HFFc6 (cell line): ENCODE measurements at places on chromosomes 1 and 21.

- DNase-seq: no peak
Measured at GRCh38 chr1:79749607-79750006, 743.1 kb upstream of the ADGRL4 start.

DNA sequence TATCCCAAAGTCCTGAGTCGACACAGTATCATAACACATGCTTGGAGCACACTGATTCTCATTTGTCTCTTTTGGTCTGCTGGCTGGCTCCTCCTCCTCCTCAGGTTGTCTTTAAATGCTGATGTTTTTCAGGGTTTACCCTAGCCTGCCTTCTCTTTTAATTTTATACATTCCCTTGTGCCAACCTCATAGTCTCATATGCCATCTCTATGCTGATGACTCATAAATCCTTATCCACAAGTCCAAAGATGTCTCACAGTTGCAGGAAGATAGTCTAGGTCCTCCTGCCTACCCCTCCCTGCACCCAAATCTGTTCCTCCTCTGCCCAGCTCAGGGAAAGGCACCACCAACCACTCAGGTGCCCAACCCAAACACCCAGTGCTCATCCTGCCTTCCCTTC, 108.3 kb downstream of the SIPA1L2 start:
- no peak for DNase-seq

DNA sequence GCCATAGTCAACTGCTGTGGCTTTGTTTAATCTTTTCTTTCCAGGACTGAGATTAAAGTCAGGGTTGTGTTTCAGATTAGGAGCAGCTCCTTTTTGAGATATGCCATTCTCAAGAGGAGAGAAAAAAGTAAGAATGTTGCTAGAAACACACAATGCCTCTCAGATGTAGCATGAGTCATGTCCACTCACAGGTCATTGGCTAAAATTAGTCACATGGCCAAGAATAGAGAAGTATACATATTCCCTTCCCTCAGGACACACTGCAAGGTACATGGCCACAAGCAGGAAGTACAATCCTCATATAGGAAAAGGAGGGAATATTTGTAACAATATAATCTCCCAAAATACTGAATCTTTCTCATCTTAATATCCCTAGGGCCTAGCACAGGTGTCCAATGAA, 141.9 kb upstream of the PTBP2 start:
- no peak for DNase-seq

DNA sequence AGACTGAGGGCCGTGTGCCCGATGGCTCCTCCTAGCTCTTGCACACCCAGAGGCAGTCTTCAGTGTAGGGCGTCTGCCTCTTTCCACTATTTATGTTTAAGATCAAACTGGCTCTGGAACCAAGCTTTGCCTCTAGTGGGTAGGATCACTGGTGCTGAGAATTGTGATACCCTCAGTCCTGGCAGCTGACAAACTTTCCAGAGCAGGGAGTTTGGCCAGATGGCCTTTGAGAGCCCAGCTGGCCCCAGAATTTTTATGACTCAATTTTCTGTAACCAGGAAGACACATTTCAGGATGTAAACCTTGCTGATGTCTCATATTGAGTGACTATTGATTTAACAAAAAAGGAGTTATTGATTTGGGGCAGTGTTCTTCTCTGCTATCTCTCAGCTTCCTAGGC, 6.7 kb downstream of the COQ8A start:
- DNase-seq: no peak

- peak; percentile 48 for DNase-seq
Measured at GRCh38 chr1:170881268-170882265, 53.8 kb upstream of the MROH9 start.

DNA sequence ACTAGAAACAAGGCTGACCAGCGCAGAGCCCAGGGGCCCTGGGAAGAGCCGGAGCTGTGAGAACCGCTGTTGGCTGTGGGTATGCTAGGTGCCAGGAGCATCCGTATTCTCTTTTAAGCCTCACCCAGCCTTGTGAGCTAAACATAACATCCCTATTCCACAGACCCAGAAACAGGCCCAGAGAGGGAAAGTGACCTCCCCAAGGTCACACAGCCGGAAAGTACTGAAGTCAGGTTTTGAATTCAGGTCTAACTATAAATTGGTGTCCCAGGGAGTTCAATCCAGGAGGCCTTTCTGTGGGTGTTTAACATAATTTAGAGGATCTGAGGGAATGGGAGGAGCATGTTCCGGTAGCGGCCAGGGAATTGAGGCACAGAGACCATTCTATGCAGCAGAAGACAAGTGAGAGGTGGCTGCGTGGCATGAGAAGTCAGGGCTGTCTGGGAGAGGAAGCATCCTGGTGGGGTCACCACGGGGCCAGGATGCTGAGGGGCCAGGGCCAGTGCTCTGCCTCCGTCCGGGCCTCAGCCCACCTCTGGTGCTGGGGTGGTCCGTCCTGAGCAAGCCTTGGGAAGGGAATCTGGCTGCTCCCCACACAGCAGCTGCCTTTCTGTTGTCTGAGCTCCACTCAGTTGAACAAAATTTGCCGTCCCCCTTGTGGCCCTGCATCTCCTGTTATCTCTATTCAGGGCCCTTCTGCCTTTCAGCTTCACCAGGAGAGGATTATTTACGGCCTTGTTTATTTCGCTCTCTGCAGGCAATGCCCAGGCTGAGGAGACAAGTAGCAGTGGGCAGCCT, 338.8 kb upstream of the VAMP3 start:
- DNase-seq: no peak

DNA sequence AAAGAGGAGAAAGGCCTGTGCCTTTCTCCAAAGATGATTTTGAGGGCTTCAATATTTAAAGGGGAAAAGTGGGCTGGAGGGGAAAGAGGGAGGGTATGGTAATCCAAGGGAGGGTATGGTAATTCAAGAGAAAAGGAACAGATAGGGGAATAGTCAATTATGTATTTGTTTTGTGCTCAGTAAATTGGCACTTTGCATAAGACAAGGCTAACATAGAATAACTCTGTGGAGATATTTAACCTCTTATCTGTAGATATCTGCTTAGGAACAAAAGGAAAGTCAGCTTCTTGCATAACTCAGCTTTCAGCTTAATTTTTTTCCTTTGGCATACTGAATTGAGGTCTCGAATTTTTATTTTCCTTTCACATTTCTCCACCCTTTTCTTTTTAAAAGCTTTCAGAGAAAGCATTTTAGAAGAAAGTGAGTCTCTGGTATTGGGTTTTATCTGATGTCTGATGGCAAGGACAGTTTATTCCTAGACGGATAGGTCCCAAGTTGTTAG, 119.9 kb upstream of the F3 start:
- no peak for DNase-seq

DNA sequence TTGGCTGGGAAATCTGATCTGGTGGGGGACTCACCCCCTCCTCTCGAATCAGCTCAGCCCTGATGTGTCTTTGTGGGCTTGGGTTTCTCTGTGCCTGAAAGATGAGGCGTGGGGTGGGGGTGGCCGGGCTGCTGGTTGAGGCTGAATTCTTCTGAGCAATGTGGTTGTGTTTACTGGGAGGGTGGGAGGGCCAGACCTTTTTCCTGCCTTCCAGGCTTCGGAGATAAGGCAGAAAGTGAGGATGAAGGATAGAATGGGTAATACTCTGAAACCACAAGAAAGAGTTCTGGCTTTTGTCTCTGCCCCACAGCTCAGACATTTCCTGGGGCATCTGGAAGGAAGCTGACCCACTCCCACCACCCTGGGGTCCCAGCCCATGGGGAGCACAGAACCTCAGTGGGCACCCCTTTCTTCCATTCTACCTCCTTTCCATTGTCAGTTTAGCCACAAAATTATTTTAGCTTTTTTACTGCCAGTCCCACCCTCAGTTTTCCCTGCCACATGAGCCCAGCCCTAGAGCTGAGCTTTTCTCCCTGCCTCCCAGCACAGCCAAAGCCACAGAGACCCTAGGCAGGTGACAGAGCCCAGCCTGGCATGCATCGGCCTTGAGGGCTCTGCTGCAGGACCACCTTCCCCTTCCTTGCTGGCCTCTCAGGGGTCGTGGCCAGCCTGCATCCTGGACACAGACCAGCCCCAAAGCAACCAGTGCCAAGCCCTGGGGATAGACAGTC, 11.2 kb downstream of the ALX3 start:
- DNase-seq: no peak

GRCh38 chr1:221035662-221036153, 156.5 kb downstream of the HLX start:
- DNase-seq: peak; percentile 81

DNA sequence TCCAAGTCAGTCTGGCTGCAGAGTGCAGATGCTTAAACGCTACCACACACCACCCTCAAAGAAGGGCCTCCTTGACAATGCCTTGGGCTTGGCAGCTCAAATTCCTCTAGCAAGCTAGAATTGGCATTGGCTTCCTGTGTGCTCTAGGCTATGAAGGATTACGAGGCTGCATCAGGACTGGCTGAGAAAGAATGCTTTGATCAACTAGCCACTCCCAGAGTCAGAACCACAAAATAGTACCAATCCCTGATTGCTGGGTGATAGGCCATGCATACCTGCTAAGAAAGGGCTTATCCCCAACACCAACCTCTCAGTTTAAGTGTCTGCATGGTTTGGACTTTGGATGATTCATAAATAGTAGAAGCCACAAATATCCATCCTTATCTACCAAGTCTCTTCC, 504.9 kb downstream of the OMA1 start:
- peak; percentile 14 for DNase-seq

DNA sequence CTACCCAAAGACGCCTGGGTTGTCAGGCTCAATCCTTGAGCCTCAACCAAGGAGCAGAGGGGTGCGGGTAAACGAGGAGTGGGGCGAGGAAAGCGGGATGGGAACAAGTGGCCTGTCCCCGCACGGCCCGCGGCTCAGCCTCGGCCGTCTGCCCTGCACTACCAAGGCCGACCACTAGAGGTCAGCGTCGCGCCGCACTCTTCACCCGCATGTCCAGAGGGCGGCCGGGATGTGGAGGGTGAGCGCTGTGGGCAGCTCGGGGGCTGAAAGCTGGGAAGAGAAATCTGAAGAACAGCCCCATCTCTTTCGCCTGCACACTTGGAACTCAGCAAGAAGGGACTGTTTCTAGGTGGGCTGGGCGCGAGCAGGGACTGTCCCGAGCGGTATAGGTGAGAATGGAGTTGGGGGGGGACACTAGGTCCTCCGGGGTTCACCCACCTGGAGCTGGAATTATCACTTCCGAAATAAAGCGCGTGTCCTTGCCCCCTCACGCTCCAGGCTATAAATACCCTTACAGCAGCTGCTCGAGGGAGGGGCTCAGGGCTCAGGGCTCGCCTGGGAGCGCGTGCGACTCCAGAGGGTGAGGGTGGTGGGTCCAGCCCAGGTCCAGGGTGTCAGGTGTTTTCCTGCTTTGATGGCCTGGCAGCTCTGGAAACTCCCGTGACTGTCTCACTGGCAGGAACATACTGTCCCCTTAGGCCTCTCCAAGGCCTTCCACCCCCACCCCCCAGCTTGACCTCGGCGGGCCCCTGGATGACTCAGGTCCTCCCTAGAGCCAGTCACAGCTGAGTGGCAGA, 9.8 kb downstream of the SLC30A2 start:
- DNase-seq: peak; percentile 57

- DNase-seq: no peak
Measured at GRCh38 chr1:223248001-223248769, 105.1 kb upstream of the TLR5 start.

- no peak for DNase-seq
Measured at GRCh38 chr21:42338729-42339715, 11.8 kb downstream of the TFF2 start.

GRCh38 chr1:31577515-31578192, 1.3 kb downstream of the TINAGL1 start:
- peak; percentile 34 for DNase-seq

DNA sequence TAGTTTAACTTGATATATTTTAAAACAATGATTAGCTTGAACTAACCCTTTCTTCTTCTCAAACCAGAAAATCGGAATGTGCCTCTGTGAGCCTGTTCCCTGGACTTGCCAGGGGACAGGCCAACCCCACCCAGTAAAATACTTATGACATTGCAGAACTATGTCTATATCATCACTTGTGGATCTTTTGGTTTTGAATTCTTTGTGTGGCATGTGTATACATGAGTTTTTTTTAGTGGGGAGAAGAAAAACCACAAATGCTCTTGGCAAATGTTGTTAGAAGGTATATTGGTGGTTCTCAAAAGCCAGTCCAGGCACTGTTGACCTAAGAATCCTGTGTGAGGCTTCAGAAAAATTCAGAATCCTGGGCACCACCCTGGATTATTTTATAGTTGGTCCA, 347.4 kb downstream of the SIPA1L2 start:
- no peak for DNase-seq

GRCh38 chr1:41464885-41465284, 19.6 kb downstream of the EDN2 start:
- no peak for DNase-seq

- DNase-seq: no peak
Measured at GRCh38 chr1:183898001-183898396, 93.1 kb downstream of the RGL1 start.

- no peak for DNase-seq
Measured at GRCh38 chr1:47643306-47644211, 205.7 kb downstream of the FOXD2 start.

DNA sequence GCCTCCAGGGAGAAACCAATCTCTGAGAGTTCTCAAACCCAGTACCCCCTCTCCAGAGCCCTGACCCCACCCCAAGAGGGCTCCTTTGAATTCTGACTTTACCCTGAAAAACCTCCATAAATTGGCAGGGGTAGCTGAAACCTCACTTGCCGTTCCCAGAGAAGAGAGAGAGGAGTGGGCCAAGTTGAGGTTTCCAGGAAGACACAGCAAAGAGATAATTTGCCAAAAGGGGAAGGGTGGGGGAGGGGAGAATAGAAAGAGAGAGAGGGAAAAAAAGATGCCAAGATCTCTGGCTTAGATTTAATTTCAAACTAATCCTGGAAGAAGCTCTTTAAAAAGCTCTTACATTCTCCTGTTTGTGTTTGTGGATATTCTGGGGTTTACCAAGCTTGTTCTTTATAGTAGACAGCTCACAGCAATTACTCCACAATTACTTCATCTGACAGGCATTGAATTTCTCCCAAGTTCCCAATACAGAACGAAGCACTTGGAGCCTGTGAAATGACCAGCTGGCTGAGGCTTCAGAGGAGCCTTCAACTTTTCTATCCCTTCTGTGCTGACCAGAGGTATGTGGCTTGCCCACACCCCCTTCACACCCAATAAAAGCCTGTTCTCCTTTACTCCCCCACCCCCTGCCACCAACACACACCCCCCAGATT, 1.1 kb upstream of the GRHL3 start:
- peak; percentile 14 for DNase-seq

DNA sequence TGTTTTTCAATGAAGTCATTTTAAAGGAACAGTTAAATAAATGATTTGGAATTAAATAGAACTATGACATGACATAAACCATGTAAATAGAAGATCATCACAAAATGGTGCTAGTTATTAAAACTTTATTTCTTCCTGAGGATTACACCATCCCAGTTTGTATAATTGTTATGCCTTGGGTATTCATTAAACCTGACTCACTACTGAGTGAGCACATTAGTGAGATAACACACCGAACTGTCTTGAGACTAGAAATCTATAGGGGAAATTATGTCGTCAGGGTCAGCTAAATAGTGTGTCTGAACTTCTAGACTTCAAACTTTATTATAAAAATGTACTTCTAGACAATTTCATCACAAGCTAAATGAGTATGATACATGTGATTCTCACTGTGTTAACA, 189.4 kb downstream of the NCAM2 start:
- DNase-seq: no peak

GRCh38 chr1:23424293-23425192, at the start of gene TCEA3:
TSS of gene TCEA3 (minus strand) at chr1:23424748. CDS start at chr1:23424633, 115 bp downstream.
- no peak for DNase-seq

GRCh38 chr1:3676581-3677470, 24.5 kb downstream of the TP73 start:
- DNase-seq: no peak

GRCh38 chr1:195664628-195665027, 943.6 kb downstream of the KCNT2 start:
- DNase-seq: peak; percentile 21
